T-helper 1 cell (primary cell): ENCODE measurements at places on chromosomes 11 and 22.

GRCh38 chr11:70029861-70030380 lies 48.2 kb upstream of the ANO1 start:
- DNase-seq, result no peak

DNA sequence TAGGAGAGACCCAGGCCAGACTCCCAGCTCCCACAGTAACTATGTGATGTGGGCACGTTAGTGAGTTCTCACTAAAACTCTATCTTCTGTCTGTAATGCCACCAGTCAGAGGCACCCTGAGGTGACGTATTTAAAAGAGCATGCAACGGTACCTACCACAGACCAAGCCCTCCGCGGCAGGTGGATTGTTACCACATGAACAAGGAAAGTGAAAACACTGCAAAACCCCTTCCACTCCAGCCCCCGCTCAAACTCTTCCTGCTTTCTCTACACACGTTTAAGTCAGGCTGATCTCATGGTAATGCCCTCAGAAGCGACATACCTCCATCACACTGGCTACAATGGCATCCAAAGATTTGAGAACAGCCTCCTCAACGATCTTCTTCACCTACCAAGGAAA lies 36.7 kb downstream of the SERPIND1 start:
- DNase-seq, result no peak

GRCh38 chr11:33737362-33737821 lies 1.2 kb upstream of the CD59 start:
- DNase-seq, result no peak

DNA sequence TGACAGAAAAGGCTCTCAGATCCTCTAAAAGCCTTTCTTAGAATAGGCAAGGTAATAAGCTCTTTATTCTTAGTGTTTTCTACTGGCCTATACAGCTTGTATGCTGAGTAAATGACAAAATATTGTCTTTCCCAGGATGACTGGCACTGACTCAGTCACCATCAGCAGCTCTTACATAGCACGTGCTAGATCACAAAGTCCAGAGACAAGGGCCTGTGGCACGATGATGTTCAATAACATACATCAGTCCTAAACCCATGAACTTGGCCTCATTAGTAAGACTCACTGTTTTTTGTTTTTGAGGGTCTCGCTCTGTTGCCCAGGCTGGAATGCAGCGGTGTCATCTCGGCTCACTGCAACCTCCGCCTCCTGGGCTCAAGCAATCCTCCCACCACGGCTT lies 42.7 kb downstream of the CELF1 start:
- DNase-seq, result no peak

- DNase-seq, result peak; percentile 35
Measured at GRCh38 chr22:37021710-37022482, 2.4 kb downstream of the MPST start.

GRCh38 chr11:1351278-1351937 lies 38.3 kb upstream of the BRSK2 start:
- DNase-seq, result no peak

- DNase-seq, result no peak
Measured at GRCh38 chr11:7630002-7630401, 43.3 kb downstream of the CYB5R2 start.

DNA sequence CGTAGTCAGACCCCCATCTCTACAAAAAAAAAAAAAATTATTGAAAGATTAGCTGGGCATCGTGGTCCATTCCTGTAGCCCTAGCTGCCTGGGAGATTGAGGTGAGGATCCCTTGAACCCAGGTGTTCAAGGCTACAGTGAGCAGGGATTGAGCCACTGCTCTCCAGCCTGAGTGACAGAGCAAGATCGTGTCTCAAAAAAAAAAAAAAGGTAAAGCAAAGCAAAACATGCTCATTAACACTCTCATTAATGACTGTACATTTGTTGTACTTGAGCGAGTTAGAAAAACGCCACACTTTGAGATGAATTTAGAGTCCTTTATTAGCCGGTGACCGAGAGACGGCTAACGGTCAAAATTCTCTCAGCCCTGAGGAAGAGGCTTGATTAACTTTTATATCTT lies 6.2 kb upstream of the SERHL2 start:
- DNase-seq, result no peak

DNA sequence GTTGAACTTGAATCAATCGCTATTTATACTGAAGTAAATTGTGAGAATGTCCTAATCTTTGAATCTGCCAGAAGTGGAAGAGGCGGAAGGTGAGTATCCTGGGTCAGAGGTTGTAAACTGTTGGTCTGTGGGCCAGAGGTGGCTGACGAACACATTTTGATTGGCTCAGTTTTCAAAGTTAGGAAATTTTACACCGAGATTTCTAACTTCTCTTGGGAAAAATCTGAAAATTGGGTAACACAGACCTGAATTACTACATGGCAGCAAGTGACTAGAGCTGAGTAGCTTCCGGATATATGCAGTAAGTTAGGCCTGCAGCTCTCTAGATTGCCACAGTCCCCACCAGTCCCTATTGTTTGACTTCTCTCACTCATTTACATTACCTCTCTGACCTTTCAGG lies 56.8 kb upstream of the ALKBH3 start:
- no peak for DNase-seq

DNA sequence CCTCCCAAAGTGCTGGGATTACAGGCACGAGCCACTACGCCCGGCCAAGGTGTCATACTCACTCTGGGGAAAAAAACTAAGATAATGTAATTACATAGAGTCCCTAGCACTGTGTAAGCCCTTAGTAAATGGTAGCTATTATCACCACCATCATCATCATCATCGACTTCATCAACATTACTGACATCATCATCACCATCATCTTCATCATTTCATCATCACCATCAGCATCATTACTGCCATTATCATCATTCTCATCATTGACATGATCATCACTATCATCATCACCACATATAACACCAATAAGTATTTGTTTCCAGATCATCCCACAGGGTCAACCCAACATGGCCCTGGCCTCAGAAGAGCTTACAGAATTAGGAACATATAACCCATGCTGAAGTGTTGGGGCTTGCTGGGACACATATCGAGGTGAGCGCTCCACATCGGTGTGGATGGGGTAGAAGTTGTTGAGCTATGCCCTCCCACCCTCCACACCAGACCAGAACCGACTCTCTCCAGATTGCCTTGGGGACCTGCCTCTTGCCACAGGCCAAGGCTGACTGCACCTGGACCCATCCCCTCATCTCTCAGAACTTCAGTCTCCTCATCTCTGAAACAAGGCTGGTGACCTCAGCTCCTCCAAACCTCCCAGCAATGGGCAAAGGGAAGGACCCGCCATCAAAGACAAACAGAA lies 14.7 kb upstream of the CD5 start:
- DNase-seq, result no peak

GRCh38 chr11:14362611-14363010 lies 3.6 kb upstream of the RRAS2 start:
- no peak for DNase-seq

DNA sequence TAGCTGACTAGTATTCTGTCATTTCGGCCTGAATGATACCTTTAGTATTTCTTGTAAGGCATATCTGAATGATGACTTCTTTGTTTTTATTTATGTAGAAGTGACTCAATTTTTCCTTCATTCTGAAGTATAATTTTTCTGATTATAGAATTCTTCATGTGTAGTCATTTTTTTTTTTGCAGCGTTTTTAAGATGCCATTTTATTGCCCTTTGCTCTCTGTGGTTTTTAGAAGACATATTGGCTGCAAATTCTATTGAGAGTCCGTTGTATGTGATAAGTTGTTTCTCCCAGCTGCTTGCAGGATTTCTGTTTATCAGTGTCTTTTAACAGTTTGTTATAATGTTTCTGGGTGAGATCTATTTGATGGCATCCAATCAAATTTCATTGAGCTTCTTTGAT lies 1224.8 kb downstream of the JRKL start:
- DNase-seq, result no peak

- DNase-seq, result no peak
Measured at GRCh38 chr22:43448048-43448447, 36.2 kb downstream of the MPPED1 start.

- DNase-seq, result no peak
Measured at GRCh38 chr11:28058333-28058732, 49.6 kb downstream of the KIF18A start.

DNA sequence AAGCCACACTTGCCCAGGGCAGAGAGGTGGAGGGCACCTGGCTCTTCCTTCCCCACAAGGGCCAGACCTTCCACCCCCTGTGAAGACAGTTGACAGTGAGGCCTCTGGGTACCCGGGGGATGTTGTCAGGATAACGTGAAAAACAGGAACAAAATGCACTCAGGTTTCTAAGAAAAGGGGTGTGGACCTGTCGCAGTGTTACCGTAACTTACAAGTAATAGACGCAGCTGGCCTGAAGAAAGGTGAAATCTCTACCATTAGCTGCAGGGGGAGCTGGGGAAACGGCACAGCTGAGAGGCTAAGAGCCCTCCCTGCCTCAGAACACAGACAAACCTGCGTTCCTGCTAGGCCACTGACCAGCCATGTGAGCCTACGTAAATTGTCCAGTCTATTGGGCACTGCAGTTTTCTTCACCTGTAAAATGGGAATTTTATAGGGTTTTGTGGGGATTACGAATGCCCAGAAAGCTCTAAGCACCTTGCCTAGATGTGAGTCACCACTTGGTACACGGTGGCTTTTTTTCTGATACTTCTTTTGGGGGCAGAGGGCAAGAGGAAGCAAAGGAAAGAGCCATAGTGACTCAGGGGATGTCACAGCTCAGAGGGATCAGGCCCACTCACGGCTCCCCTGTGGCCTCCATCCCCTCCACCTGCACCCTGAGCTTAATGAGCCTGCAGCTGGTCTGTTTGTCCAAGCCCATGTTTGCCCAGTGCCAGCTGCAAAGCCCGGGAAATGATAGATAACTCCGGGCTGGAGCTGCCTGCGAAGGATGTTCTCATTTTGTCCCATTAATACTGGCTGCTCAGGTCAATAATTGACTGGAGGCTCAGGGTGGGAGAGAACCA lies 18.4 kb upstream of the CABP7 start:
- peak; percentile 7 for DNase-seq

- no peak for DNase-seq
Measured at GRCh38 chr22:42317008-42317407, 46.6 kb upstream of the TCF20 start.

DNA sequence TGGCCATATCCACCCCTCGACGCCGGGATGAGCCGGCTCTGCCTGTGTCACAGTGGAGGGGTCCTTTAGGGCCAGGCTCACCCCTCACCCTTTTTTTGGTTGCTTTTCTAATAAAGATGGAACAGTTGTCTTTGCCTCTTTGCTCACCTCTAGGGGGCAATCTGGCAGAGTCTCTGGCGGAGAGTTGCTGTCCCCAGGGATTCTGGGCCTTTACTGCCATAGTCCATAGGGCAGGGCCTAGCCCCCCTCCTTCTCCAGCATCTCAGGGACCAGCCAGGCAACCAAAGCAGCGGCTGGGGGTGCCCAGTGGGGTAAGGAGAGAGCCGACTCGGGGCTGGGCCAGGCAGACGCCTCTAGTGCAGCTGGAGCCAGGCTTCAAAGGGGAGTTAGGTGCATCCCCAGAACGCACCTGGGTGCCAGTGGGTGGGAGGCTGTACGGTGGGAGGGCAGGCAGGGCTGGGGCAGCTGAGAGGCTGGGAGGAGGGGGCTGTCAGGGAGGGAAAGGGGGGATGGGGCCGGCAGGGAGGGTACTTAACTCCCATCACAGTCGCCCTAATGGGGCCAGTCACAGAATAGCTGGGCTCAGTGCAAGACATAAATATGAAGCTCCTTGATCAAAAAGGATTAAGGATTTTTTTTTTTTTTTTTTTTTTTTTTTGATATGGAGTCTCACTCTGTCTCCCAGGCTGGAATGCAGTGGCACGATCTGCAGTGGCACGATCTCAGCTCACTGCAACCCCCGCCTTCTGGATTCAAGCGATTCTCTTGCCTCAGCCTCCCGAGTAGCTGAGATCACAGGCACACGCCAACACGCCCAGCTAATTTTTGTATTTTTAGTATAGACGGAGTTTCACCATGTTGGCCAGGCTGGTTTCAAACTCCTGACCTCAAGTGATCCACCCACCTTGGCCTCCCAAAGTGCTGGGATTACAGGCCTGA lies 2.5 kb upstream of the SUSD2 start:
- no peak for DNase-seq

DNA sequence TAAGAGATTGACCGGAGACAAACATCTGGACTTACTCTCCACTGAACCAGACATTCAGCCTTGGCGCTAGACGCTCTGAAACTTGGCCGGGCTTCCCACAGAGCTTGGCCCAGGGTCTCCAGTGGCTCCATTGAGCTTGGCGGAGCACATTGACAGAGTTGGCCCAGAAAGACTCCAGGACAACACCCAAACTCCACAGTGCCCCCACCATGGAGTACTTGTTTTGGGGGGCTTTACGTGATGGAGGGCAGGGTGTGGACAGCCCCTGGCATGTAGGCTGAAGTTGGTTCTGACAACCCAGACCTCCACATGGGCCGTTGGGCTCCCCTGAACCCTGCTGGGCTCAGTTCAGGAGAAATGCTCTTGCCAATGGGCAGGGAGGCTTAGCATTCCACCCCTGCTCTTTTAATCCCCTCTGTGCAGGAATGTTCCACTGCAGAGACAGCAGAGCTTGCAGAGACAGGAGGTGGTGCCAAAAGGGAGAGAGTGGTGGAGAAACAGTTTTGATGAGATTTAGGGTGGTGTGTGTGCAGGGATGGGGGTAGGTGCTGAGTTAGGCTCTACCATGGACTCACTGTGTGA lies 102.4 kb upstream of the TIMP3 start:
- DNase-seq, result no peak

- DNase-seq, result no peak
Measured at GRCh38 chr11:117427356-117427874, 99.8 kb downstream of the CEP164 start.
